Uterus (tissue), 4 donors: ENCODE measurements at places on chromosomes 3 and 15.
A peak's percentile ranks its signal among the peaks of the same experiment; 100 is the strongest.

DNA sequence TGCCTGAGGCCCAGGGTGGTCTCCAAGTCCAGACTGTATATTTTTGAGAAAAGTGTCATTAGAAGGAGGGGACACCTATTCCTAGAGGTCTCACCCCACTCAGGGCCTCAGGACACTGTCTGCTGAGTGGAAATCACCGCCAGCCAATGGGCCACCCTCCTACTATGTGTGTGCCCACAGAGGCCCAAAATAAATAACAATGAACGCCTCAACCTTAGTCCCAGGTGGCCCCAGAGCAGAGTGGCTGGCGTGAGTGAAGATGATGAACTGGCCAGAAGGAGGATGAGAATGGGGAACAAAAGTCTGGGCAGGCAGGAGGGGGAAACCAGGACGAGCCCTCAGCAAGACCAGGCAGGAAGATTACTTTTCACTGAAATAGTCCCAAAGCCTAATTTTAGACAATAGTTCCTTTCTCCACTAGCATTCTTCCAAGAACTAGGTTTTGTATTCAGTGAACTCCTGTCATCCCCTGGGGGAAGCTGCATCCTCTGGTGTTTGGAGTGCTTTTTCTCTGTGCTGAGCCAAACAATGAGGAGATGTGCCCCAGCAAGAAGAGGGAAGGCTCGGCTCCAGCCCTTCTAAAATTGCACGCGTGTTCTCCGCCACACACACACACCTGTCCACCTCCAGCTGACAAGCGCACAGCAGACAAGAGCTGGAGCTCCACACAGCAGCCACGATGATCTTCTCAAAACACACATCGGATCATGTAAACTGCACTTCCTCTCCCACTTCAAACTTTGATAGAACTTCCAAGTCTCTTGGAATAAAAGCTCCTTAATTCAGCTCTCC lies 72.2 kb downstream of the ADCY5 start:
- no peak for DNase-seq

- no peak for DNase-seq
These were observed 97.3 kb downstream of the AKAP13 start for GRCh38 chr15:85477730-85478129.

GRCh38 chr15:95715116-95715903 lies 615.2 kb upstream of the NR2F2 start:
- no peak for DNase-seq

GRCh38 chr15:40782609-40783227 lies 12.9 kb downstream of the C15orf62 start:
- peak; percentile 24 for DNase-seq

GRCh38 chr3:119428538-119428937 lies 34.9 kb downstream of the TMEM39A start:
- DNase-seq, result no peak

DNA sequence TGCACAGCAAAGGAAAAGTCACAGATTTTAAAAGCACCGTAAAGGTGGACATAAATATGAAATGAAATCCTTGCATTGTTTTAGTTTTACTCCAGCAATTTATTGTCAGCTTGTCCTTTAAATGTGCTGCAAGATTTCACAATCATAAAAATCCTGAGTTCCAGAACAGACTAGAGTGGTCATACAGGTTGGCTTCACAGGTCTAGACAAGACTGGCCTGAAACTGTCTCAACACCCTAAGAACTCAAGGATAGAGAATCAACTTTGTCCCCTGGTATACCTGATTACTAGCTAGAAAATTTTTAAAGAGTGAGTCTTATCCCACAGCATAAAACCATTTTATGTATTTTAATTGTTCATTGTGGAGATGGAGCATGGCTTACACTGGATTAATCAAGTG lies 521.7 kb upstream of the MCTP2 start:
- DNase-seq, result no peak

- DNase-seq, result no peak
These were observed 276.7 kb upstream of the ARRDC4 start for GRCh38 chr15:97683831-97684230.

- no peak for DNase-seq
These were observed 39.1 kb downstream of the SCAPER start for GRCh38 chr15:76866008-76866407.

GRCh38 chr3:57118254-57118653 lies 46.9 kb downstream of the IL17RD start:
- no peak for DNase-seq

- no peak for DNase-seq
These were observed 954 bp upstream of the DGKG start for GRCh38 chr3:186362988-186363387.

GRCh38 chr3:134366928-134367811 lies 7.1 kb downstream of the AMOTL2 start:
- no peak for DNase-seq
